Kidney epithelial cell (primary cell): ENCODE measurements at places on chromosomes 4 and X. TPM values are rescaled to one million over a fixed set of nuclear protein-coding genes. Genes with fewer than 3 reads are reported as not detected.

DDX53 gene
- total RNA-seq, result not detected in 2 replicates

TRPC5OS gene
- not detected in 2 replicates for total RNA-seq

DNA sequence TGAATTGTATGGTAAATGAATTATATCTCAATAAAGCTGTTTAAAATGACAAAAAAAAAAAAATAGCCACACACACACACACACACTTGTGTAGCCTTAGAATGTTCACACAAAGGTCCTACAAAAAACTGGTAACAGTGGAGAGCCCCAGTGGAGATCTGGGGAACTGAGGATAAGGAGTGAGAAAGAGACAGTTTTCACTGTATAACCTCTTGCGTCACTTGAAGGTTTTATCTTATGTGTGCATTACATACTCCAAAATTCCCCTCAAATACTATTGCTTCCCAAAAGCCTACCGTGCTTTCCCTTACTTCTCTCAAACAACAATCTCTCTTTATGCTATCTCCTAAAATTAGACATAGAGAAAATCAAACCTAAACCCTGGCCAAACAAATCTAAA lies 67.8 kb downstream of the SMC1A start:
- DNase-seq, result no peak

SMIM43 gene
- total RNA-seq, result not detected in 2 replicates
